ENCODE measurements at places on chromosomes 11 and 22.

GRCh38 chr22:44373234-44373633, 60.5 kb upstream of the SHISAL1 start:
- no peak for DNase-seq

GRCh38 chr22:45101515-45102227, 62.1 kb upstream of the NUP50 start:
- DNase-seq = no peak

DNA sequence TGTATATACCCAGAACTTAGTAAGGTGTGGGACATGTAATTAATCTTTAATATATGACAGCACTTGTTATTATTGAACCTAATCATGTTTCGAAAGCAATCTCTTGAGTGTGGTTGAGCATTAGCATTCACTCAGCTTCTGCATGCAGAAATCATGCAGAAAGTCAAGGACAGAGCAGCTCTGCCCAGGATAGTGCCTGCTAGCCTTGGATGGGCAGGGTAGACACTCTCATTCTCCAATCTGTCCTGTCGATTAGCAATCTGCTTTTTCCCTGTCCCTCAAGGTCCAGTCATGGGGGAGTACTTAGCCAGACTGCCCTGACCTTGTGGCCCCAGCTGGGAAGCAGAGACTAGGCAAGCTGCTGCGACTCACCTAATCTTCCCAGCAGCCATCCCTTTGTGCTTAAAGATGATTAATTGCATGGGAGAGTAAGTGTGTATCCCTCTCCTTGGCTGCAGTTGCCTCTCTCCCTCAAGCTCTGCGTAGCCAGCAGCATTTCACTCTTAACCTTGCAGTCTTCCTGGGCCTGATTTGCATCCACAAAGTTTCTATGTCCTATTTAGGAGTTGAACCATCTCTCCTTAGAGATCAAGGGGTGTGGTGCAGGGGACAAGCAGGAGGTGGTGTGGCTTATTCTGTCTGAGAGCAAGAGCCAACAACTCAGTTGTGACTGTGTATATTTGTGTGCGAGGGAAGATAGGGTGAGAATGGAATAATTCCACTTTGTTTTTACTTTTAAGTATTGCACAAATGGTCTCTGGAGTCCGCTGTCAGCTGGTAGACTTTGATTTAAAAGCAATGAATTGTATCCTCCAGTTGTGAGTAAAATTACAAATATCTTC, 101.4 kb downstream of the FDX1 start:
- DNase-seq = no peak

DNA sequence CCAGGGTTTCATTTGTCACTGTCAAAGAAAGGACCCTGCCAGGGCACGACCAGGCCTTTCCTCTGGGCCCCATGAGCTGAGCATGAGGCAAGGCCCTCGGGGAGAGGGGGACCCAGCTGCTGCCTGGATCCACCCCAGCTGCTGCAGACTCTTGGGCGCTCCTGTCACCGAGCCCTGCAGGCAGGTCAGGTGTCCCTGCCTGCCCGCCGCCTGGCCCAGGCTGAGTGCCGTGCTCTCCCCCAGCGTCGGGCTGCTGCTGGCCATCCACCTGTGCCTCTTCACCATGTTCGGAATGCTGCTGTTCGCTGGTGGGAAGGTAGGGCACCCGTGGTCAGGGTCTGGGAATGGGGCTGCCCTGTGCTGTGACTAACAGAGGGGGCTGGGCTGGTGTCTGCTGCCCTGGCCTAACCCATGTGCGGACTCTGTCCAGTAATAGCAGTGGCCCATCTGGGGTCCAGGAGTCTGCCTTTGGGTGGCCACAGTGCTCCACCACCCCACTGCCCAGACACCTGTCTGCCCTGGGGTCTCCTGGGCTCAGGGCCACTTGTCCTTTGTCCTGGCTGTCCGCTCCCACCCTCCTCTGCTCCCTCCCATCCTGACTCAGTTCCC, 15.0 kb downstream of the TPCN2 start:
- no peak for DNase-seq

DNA sequence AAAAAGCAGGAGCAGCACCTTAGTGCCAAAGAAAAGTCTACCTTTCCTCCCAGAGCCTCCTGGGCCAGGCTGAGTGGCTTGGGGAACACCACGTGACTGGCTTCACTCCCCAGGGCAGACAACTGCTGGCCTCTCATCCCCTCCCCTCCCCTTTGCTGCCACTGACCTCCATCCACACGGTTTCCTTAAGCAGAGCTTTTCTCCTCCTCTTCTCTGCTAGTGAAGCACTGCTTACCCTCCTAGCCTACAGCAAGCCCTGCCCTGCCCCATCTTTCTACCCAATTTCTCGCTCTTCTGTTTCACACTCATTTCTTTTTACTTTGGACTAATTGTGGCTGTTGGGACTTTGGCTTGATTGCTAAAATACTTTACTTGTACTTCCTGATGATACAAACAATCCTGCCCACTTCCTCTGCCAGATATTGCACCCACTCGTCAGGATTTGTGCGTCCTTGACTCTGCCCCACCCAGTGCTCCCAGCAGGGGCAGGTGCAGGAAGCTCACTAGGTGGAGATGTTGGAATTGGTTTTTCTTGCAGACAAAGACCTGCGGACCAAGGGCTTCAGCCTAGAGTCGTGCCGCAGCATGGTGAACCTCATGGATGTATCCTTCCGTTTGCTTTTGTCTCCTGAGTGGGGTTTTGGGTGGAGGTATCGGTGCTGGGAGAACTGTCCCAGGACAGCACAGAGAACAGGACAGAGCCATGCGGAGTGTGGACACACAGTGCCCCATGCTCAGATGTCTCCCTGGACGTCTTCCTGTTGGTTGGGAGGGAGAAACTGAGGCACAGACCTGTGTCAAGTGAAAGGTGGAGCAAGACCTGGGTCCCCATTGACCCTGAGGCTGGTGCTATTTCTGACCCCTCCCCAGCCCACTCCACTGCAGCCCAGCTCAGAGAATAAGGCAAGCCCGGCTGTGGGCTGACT, 27.3 kb downstream of the CAPN1 start:
- no peak for DNase-seq

GRCh38 chr22:27194096-27194748, 536.8 kb downstream of the MIAT start:
- no peak for DNase-seq

- DNase-seq = no peak
Observed at GRCh38 chr11:117187799-117188481, 9.4 kb downstream of the SIDT2 start.

DNA sequence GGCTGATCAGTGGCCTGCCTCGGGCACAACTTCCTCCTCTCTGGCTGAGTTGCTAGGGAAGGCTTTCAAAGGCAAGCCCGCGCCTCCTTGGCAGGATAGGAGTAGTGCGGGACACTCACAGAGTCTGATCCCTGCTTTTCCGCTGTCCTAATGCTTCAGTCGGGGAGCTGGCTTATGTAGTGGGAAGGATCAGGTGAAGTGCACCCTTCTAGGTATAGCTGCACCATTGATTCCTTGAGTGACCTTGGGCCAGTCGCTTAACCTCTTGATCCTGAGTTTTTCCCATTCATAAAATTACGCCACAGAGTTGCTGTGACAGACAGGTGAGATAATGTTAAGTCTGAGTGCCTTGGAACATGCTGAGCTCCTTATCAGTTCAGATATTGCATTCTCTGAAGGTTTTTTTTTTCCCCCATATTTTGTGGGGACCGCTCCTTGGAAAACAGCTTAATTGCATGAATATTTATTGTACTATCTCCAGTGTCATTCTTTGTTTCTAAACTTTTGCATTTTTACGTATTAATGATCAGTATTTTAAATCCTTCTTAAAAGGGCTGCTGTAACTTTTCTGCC, 961 bp downstream of the IPO7 start:
- DNase-seq = no peak

DNA sequence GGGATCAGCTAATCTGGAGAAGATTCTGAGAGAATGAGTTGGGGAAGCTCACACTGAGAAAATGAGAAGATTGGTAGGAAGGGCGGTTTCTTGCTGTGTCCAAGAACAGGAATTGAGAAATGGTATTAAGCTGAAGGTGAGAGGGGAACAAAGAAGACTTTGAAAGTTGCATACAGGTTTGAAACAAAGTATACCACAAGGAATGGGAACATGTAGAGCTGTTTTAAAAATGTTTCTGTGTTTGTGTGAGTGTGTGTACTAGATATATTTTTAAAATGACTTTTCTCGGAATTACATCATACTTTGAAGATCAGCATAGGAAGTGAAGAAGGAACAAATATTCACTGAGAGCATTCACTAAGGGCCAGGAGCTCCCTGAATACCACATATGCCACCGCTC, 24.4 kb upstream of the IZUMO1R start:
- no peak for DNase-seq

- DNase-seq = no peak
Observed at GRCh38 chr11:89613911-89614310, 96.2 kb upstream of the TRIM77 start.

GRCh38 chr11:46108751-46109150, 12.5 kb downstream of the PHF21A start:
- DNase-seq = no peak

- DNase-seq = no peak
Observed at GRCh38 chr22:20628081-20628939, 120.9 kb downstream of the MED15 start.

DNA sequence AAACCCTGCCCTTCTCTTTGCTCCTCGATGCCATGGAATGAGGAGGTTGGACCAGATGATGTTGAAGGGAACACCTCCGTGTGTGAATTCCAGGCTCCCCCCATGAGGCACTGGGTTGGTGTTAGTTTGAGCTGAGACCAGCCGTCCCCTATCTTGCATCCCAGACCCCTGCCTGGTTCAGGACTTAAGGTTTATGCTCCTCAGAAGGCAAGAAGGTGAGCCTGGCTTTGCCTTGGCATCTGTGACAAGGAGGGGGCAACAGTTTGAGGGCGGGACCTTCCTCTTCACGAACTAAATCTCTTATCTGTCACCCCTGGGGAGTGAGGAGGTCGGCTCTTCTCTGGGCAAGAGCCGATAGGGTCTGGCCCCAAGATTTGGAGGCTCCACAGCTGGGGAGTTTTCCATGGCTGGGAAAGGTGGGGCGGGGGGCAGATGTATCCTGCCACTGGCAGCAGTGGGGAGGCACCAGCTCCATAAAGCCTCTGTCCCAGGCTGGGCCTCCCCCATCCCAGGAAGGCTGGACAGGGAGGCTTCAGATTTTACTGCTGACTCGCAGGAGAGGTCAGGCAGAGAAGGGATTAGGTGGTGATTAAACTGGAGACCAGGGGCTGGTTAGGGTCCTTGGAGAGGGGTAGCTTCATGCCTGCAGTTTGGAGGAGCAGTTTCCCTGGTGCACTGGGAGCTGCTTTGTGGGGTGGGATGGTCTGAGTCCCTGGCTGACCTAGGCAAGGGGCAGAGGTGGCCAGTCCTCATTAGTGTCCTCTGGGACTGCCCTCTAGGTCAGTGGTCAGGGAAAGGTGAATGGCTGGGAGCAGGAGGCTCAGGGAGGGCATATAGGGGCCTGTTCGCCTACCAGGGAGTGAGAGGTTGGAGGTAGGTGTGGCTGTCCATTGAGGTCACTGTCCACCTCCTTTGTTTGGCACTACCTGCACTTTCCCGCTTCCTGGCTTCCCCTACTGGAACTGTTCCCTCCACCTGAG, 1.1 kb downstream of the SEC14L2 start:
- no peak for DNase-seq
